GF-D8 (cell line): ENCODE measurements at places on chromosomes 11 and 22.

DNA sequence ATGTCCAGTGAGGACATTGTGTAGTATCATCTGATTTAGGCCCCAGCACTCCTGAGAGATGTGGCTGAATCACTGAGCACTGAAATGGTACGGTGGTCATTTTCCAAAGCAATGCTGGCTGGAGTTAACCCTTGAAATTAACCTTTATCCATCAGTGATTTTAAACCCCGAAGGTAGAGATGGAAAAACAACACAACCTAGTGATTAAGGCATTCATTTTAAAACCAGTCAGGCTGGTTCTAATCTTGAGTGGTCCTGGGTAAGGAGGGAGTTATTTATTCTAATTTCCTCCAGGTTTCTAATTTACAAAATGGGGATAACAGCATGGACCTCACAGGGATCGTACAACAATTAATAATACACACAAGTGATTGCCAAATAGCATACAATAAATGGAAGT is 6.6 kb upstream of the CSNK2A3 start:
- no peak for DNase-seq

- DNase-seq, result no peak
These were observed 108.6 kb downstream of the KCNQ1OT1 start for GRCh38 chr11:2590965-2591754.

- no peak for DNase-seq
These were observed 195.7 kb downstream of the CTTN start for GRCh38 chr11:70594031-70594430.

GRCh38 chr11:86128914-86129313 is 60.0 kb upstream of the PICALM start:
- no peak for DNase-seq

- DNase-seq, result no peak
These were observed 547 bp downstream of the UVRAG start for GRCh38 chr11:75815345-75816168.

DNA sequence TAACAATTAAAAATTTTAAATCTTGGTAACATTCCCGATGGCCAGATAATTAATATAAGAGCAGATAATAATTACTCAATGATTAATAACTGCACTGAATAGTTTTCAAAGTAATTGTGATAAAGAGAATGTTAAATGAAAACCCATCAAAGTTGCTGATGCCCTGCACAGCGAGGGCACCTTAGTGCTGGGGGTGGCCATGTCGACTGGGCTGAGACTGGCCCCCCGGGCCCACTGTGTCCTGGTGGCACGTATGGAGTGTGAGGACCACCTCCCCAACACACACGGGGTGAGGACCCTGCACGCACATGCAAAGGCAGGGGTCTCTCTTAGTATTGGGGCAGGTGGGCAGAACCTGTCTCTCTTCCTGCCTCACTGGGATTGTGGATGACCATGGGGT is 15.1 kb upstream of the CCDC188 start:
- no peak for DNase-seq

GRCh38 chr11:79940165-79940564 is 499.3 kb upstream of the TENM4 start:
- no peak for DNase-seq

GRCh38 chr11:116582571-116582970 is 190.2 kb downstream of the BUD13 start:
- no peak for DNase-seq

- DNase-seq, result no peak
These were observed 947.9 kb upstream of the CHORDC1 start for GRCh38 chr11:91170711-91171110.

DNA sequence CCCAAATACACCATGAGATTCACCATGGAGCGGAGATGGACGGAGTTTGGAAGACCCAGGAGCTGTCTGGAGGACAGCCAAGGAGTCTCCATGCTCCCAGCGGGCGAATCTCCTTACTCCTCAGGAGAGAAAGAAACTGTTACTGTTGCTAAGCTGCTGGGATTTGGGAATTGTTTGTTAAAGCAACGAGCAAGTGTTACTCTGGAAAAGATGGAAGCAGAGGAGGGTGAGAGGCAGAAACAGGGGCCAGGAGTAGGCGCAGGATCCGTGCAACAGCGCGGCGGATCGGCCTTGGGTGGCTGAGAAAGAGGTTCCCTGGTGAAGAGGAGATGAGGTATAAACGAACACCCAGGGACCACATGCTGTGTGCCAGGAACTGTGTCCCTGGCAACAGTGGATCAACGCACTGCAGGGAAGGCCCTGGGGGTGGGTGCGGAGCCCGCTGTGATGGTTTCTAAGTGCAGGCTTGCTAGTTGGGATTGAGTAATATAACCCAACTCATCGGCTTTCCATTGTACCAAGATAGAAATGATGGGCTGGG is 1436.4 kb downstream of the BRD1 start:
- no peak for DNase-seq

DNA sequence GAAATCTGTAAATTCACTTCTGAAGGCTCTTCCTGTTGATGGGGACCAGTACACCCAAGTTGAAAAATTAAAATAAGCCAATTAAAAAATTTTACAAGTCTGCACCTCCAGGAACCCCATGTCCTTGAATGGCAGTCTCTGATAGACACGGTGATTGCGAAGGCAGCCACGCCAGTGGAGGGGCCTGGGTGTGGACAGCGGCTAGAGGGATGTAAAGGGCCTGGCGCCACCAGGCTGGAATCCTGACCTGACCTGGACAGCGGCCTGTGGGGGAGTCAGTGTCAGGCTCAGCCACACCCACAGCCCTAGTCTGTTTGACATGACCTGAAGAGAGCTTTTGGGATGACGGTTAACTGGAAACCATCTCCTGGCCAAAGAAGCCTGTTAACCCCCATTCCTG is 49.5 kb upstream of the RFPL3 start:
- no peak for DNase-seq

DNA sequence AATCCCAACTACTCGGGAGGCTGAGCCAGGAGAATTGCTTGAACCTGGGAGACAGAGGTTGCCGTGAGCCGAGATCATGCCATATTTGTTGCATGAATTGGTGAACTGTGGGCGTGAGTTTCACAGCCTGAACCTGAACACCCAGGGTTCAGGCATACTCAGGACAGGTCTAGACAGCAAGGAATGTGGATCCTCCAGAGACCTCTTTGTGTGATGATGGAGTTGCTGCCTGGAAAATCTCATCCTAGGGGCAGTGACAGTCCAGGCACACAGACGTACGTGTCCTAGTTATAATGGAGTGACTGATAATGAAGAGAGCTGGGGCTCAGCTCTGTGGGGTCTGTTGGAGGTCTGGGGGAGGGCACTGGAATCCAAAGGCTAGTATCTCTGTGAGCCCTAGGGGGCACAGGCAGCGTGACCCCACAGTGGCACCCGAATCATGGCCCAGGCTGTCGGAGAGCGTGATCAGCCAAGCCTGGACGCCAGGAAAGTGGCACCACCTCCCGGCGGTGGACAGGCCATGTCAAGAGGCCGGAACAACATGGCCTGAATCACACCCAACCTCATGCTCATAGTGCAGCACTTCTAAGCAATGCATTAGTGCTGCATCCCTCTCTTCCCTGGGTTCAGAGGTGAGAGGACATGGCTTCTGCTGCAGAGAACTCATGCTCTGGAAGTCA is 31.7 kb downstream of the RIBC2 start:
- no peak for DNase-seq

DNA sequence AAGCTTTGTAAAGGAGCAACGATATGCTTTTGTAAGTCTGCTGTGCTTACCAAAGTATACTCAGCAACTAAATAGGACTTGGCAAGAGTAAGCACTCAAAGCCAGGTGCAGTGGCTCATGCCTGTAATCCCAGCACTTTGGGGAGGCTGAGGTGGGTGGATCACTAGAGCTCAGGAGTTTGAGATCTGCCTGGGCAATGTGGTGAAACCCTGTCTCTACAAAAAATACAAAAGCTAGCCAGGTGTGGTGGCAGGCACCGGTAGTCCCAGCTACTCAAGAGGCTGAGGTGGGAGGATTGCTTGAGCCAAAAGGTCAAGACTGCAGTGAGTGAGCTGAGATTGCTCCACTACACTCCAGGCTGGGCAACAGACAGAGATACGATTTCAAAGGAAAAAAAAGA is 67.5 kb downstream of the PAK1 start:
- no peak for DNase-seq

DNA sequence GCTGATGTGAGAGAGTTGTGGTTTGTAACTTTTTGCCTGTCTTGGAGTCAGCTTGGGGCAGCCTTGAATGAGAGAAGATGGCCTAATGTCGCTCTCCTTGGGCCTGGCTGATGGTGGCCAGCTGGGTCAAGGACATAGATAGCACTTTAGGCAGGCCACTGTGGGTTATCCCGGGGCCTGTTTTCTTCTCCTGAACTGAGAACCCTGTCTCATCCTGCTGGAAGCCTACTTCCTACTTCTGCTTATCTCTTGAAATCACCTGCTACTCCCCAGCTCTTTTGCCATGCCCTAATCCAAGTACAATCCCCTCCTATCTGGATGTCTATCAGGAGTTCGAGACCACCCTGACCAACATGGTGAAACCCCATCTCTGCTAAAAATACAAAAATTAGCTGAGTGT is 49.5 kb downstream of the OSBP2 start:
- DNase-seq, result no peak

- peak; percentile 97 for DNase-seq
These were observed 30.5 kb downstream of the CTNND1 start for GRCh38 chr11:57792060-57792541.

DNA sequence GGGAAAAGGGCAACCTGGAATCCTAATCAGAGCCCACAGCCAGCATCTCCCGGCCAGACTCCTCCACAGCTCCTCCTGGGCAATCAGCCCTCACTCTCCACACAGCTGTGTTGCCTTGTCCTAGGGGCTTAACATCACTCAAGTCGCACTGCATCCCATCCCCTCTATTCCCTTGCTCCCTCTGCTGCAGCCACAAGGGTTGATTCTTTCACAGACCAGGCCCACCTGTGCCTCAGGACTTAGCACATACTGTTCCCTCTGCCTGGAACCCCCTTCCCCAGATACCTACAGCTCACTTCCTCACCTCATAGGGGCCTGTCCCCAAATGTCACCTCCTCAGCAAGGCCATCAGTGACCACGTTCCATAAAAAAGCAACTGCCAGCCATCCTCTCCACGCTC is 18.4 kb downstream of the SPATA19 start:
- DNase-seq, result no peak

GRCh38 chr22:50292643-50293440 is 14.6 kb downstream of the PLXNB2 start:
- DNase-seq, result peak; percentile 13
